Adrenal gland (tissue), 19 donors: ENCODE measurements at places on chromosomes 6 and 20. TPM values are rescaled to one million over a fixed set of nuclear protein-coding genes. Genes with fewer than 3 reads are reported as not detected.

DNA sequence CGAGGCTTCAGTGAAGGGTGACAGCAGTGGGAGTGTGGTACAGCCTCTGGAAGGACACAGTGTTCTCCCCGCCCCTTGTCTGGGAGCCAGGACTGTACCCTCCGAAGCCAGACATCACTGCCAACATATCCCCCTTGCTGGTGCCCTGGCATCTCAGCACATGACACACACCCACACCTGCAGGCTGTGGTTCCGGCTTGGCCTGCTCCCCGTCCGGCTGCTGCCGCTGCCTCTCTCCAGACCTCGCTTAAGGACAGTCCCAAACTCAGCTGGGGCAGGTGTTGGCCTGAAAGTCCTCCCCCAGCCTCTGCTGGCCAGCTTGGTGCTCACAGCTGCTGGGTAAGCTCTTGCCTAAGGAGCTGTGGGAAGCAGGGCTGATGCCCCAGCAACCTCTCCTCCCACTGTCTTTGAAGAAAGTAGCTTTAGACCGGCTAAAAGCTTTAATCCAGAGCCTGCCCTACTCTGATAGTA is 7.0 kb downstream of the EMILIN3 start:
- DNase-seq = no peak

DNA sequence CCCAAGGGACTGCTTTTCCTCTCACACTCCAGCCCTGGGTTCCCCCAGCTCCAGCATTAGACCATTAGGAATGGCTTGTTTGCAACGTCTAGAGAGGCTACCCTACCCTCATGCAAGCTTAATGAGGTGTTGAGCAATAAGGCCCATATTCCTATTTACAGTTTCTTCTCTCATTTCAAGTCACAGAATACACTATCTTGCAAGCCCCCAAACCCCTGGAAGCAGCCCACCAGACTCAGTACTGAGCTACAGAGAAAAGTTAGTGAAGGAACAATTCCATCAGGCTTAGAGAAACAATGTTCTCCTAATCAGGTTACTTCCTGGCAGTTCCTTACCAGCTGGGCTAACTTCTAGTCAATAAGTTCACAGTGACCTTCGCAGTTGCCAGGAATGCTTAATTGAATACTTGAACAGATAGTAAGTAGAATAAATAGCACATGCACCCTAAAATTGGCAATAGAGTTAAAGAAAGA is 606.5 kb upstream of the NOX3 start:
- DNase-seq = peak; percentile 43

DNA sequence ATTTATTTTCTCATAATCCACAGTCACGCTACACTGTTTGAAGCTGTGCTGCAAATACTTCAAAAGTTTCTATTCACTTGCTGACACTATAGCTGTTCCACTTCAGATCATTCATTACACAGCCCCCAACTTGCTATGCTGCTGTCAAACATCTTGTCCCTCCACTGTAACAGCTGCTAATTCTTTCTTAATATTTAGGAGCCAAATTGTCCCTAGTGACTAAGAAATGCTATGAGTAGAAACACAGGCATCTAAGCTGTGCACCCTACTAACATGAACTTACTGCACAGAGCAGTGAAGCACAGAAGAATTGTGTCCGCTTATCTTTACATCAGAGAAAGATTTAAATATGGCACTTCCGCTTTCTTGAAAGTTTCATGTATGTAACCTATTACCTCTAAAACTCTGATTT is 91.3 kb downstream of the PDE10A start:
- DNase-seq = no peak

DNA sequence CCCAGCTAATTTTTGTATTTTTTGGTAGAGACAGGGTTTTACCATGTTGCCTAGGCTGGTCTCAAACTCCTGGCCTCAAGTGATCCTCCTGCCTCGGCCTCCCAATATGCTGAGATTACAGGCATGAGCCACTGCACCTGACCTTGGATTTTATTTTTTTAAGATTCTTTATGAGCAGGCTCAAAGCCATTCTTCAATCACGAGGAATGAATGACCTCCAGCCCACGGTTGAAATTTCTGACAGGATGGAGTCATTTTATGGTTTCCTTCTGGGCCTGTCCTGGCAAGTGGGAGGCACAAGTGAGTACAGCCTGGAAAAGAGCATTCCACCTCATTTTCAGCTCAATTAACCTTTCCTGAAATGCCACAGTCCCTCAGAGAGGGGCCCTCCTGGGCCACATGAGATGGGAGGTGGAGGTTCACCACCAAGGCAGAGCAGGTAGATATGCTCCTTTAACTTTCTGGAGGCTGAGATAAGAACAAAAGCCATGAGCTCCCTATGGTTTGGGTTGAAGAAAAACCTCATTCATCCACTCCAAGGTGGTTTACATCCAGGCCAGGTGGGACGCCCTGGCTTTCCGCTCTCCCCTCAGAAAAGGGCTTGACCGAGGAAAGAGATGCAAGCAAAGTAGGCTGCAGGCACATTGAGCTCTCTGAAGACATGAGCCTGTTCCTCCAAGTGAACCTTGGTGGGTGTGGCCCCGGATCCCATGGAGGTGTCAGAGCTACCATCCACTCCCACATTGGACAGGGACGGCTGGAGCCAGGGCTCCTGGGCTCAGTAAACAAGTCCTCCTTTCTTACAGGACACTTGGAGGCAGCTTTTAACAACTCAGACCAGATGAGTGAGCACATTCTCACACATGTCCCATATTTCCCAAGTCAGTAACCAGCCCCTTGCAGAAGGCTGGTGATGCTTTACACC is 208.5 kb upstream of the SSTR4 start:
- no peak for DNase-seq

GRCh38 chr20:58392286-58392685 is 3.3 kb downstream of the VAPB start:
- no peak for DNase-seq

DNA sequence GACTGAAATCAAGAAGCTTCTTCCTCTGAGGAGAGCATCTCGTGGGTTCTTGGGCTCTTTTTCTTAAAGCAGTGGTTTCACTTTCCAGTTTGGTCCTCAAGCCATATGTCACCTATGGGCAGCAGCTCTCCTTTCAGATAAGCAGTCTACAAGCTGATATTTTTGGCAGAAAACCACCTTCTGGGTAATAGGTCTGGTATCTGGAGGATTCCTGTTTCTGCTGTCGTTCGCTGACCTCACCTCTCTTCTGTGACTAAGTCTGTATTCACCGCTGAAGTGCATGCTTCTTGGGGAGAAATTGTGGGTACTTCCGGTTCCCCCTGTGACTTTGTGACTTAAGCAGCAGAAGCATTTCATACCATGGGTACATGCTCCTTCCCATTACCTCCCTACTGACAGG is 193.6 kb downstream of the EDN1 start:
- DNase-seq = peak; percentile 52

GRCh38 chr6:110415086-110415916 is at the start of gene DDO:
Gene DDO (minus strand): TSS chr6:110415575. CDS start chr6:110413462, 2,113 bp downstream.
- DNase-seq = peak; percentile 94

GRCh38 chr6:136303516-136303915 is 13.9 kb upstream of the BCLAF1 start:
- no peak for DNase-seq

- DNase-seq = peak; percentile 30
Measured at GRCh38 chr6:155782320-155782731, 326.7 kb upstream of the NOX3 start.

SESN1 gene
- 72.5 TPM for total RNA-seq

DNA sequence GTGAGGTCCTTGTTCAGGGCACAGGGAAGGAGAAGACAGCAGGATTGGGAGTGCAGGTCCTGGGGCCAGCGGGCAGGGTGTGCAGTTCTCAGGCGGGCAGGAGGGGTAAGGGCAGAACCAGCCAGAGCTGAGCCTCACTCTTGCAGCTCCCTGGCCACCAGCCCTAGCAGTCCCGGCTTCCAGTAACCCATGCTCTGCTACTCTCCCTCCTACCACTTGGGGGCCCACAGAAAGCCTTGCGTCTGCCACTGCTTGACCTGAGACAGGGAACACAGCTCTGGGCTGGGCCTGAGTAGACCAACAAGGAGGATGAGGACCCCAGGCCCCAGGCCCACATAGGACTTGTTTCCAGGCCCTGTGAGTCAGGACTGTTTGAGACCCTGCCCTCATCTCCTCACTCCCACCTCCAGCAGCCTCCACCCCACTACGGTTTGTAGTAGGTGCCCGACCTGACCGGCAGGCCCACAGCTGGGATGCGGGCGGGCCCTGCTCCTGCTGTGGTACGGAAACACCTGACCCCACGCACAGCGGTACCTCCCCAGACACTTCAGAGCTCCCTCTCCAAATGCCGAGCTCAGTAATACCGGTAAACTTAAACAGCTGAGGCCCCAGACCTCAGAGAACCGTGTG is 39.2 kb downstream of the KCNK5 start:
- DNase-seq = peak; percentile 53

DNA sequence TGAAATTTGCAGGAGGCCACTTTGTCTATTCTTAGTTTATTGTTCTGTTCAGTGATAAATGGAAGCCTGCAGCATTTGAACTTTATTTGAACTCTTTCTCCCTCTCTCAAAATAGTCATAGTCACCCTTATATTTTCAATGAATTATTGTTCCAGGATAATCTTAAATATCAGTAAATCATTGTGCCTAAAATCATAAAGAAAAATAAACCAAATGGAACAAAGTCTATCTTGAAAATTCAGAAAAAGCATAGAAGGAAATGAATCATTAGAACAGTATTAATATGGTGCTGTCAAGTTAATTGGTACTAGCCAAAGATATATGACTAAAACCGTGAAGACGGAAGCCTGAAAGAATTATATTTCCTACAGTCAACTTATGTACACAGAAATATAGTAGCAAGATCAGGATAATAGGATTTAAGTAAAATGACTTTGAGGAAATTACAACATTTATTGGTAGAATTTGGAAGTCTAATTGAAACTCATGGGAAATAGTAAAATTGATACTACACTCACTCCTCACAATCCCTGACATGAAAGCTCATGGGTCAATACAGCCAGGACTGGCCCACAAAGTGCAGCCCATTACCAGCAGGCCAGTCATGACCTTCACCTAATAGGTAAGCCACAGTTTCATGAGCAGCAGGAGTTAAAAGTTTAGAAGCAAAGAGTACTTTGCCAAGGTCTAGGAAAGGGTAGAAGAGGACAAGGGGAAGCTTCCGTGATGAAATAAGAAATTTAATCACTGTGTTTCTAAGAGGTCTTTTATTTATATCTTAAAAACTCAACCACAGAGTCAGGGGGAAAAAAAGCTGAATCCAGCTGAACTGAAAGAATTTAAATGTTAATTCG is 119.9 kb upstream of the ENPP5 start:
- no peak for DNase-seq

LY86 gene
- total RNA-seq = 0.60 TPM

- DNase-seq = no peak
Measured at GRCh38 chr6:160055813-160056212, 65.8 kb upstream of the SLC22A1 start.

GRCh38 chr20:36925234-36925633 is 26.3 kb downstream of the SAMHD1 start:
- no peak for DNase-seq

PSMB1 gene
- total RNA-seq = 177 TPM

TRIM15 gene
- total RNA-seq = not detected

ZCCHC3 gene
- 16.4 TPM for total RNA-seq

- no peak for DNase-seq
Measured at GRCh38 chr20:57651881-57652605, 31.8 kb upstream of the ZBP1 start.

DNA sequence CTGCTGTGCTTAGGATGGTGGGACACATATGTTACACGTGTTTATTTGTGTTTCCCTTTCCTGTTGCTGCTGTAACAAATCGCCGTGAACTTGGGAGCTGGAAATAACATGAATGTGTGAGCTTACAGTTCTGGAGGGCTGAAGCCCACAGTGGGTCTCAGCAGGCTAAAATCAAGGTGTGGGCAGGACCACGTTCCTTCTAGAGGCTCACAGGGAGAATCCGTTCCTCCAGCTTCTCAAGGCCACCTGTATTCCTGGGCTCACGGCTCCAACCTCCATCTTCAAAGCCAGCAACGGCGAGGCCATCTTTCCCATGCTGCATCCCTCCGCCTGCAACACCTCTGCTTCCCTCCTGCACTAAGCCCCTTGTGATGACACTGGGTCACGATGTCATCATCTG is 27.4 kb upstream of the PTGIS start:
- DNase-seq = no peak

GRCh38 chr6:44235891-44236516 is 10.9 kb upstream of the HSP90AB1 start:
- no peak for DNase-seq

SH3BGRL2 gene
- total RNA-seq = 7.8 TPM

GRCh38 chr20:45629496-45630100 is at the start of gene WFDC10A:
Gene WFDC10A (plus strand): TSS chr20:45629739. CDS start chr20:45629814, 75 bp downstream.
- peak; percentile 60 for DNase-seq

OPRL1 gene
- total RNA-seq = 2.1 TPM

- DNase-seq = no peak
Measured at GRCh38 chr20:44552950-44553908, 29.1 kb upstream of the PKIG start.

DNA sequence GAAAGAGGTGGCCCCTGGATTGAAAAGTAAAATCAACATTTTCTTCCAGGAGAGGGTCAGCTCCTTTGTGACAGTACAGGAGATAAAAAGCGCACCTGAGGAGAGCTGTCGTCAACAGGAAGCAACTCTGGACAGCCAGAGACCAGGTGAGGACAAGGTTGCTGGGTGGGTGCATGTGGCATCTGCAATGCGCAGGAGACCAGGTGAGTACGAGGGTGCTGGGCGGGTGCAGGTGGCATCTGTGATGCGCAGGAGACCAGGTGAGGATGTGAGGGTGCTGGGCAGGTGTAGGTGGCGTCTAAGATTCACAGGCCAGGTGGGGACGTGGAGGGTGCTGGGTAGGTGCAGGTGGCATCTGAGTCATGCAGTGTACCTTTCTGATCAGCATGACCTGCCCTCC is 38.4 kb downstream of the WDR27 start:
- no peak for DNase-seq

DNA sequence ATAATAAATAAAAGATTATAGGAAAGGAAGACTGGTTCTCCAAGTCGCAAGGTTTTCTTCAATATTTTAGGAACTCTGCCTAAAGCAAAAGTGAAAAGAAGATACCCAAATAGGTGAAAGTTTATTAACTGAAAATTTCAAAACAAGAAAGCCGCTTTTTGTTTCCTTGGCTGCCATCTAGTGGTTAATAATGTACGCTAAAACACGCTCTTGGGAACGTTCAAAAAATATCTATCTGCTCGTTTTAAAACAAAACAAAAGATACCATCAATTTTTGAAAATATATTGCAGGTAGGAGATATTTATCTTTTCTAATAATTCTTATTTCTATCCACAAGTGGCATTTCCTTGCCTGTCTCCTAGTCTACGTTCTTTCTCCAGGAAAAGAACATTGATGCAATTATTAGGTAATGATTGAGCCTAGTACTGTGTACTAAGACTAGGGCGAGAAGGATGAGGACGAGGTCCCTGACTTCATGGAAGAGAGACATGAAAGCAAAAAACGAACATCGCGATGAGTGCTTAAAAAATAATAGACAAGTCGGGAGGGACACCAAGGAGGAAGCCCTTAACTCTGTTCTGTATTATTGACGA is 97.2 kb downstream of the SPTLC3 start:
- DNase-seq = no peak

GRCh38 chr6:153424719-153425400 is 293.8 kb upstream of the RGS17 start:
- DNase-seq = no peak

TREML1 gene
- 1.2 TPM for total RNA-seq
